Activated CD4-positive, alpha-beta T cell treated with anti-CD3 and anti-CD28 coated beads, Interleukin-2, amount 50 U/mL, for 1 hour (primary cell): ENCODE measurements at places on chromosomes 1 and 21.

DNA sequence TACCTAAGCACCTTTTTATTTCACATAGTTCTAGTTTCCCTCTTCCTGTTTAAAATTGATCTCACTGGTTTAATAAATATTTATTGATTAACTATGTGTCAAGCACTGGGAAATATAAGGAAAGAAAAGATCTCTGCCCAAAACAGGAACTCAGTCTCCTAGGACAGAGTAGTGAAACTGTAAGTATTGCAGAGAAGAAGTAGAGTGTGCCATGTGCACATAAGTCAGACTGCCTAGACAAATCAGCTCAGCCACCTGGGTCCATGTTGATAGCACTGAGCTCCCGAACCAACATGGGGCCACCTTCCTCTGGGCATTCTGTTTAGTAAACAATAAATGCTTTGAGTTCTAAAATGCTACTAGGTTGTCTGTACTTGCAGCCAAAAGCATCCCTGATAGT lies 9.8 kb upstream of the SSX2IP start:
- no peak for DNase-seq

DNA sequence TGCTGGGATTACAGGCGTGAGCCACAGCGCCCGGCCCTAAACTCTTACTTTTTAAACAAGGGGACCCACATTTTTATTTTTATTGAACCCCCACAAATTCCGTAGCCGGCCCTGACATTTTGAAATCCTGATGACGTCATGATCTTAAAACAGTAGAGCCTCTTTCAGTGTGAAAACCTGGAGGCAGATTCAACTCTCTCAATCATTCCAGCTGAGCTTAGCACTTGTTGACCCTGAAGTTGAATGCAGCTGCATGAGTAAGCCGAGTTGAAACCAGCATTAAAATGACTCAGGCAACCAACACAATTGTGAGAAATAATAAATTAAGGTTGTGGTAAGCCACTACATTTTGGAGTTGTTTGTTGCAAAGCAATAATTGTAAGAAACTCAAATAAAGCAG lies 93.9 kb upstream of the ADGRL4 start:
- DNase-seq, result no peak

GRCh38 chr1:74517599-74518051 lies 5.2 kb upstream of the LRRC53 start:
- no peak for DNase-seq

DNA sequence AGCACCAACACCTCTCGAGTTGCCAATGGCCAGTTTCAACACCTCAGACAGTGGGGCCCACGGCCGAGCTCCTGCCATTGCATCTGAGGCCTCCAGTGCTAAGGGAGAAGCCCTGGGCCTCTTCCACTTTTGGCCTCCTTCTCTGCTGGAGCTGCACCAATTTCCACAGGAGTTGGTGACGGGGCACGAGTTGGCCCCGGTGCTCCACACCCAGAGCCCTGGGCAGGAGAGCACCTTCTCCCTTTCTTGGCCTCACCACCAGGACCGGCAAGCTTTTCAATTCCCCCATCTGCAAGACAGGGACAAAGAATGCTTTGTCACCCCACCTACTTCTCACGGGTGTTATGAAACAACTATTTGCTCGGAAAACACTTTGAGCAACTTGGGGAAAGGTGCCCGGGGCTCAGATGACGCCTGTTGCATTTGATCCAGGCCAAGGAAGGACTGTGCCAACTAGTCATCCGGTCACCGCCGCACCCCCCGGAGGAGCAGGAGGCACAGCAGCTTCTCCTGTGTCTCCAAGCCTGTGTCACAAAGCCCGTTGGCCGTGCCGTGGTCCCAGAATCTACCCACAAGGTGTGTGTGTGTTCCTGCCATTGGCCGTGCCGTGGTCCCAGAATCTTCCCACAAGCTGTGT lies 55.2 kb downstream of the TOMM20 start:
- DNase-seq, result no peak

DNA sequence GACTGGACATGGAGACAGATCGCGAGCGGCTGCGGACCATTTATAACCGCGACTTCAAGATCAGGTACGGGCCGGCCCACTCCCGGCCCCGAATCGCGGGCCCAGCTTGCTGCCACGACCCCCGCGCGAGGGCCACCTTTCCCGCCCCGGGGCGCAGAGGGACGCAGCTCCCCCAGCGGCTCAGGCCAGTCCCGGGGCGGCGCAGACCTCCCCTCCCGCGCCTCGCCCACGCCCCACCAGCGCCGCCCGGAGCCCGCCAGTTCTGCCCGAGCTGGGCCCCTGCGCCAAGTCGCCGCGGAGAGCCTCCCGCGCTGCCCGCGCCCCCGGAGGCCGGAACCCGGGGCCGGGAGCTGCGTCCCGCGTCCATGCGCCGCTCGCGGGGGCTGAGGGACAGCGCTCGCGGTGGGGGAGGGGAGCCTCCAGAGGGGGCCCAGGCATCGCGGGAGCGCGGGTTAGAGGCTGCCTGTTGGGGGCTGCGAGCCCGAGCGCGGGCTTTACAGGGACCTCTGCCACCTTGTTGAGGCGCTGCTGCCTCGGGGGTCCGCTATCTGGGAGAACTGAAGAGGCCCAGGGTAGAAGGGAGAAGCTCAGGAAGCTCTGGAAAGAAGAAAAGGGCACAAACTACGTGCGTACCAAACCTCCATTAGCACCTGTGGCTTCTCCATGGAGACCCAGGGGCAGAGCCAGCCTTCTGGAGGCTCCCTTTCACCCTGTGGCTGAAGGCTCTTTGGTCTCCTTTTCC lies 698 bp downstream of the MOV10 start:
- peak; percentile 34 for DNase-seq

DNA sequence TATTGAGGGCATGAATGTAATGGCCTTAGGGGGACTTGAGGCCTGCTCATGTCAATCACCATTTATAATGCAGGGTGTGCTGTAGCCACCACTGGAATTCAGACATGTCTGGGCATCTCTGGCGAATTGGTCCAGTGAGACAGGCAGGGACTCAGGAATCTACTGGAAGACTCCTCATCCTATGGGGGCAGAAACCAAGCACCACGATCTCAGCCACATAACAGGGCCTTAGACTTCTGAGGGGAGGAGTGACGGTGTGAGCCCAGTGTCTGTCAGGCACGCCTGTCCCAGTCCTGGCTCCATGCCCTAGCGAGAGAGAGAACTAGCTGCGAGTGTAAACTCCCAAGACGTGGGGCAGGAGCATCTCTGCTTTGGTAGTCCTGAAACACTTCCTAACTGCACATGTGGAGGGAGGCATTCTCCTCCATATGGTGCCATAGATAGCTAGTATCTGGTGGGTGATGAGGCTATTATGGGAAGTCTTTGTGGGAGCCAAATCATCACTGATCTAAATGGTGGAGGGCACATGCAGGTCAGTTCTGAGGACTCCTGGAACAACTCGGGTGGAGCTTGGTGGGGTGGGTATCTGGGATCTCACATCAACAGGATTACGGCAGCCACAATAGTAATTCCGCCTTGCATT lies 29.8 kb upstream of the KIAA0040 start:
- no peak for DNase-seq

GRCh38 chr1:28885977-28886730 lies 28.2 kb upstream of the EPB41 start:
- DNase-seq, result no peak

- DNase-seq, result no peak
Observed at GRCh38 chr1:53559391-53559815, 100.2 kb downstream of the DMRTB1 start.

DNA sequence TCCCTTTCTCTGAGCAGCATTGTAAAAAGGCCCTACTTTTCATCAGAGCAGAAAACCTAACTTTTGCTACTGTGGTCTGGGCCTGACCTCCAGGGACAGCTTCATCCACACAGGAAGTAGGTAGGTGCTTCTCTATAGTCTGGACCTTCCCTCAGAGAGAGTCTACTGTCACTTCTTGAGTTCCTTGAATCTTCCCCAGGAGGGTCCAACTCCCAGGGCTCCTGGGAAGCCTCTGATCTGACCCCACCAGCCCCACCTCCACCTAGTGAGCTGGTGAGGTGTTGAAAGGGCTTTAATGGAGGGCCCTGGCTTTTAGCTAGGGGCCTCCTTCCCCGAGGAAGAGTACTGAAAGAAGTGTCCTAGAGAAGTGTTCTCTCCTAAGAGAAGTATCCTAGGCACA lies 2.7 kb upstream of the VANGL2 start:
- no peak for DNase-seq

GRCh38 chr1:20693623-20694022 lies 24.2 kb downstream of the KIF17 start:
- DNase-seq, result no peak

GRCh38 chr21:34639250-34639649 lies 24.3 kb upstream of the RCAN1 start:
- DNase-seq, result no peak

GRCh38 chr1:94471271-94471670 lies 53.1 kb downstream of the ABCD3 start:
- DNase-seq, result no peak

GRCh38 chr1:89047734-89048133 lies 17.3 kb downstream of the GBP1 start:
- no peak for DNase-seq

DNA sequence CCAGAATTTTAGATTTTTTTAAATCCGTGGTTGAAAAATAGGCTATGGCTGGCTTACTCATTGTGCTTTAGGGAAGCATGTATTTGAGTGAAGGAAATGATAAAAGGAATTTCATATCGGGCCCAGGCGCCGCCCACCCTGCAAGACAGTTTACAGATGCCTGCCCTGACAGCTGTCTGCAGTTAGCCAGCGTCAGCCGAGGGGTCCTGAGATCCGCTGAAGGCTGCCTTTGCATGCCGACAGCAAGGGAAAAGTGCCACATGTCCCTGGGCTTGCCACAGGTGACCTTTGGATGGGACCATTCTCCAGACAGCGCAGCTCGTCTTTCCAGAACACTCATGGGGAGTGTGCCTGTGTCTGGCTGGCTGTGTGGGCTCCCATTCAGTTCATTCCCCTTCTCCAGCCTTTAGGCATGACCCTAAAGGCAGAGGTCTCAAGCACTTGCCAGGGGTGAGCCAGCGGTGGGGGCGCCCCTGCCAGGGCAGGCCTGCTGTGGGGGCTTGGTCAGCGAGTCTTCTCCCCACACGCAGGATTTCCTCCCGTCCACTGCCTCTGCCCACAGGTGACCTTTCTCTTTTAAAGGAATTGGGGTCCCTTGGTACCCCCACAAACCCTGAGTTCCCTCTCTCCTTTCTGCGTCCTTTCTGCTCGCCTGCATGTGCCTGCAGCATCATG lies 46.1 kb upstream of the TRAPPC10 start:
- no peak for DNase-seq

DNA sequence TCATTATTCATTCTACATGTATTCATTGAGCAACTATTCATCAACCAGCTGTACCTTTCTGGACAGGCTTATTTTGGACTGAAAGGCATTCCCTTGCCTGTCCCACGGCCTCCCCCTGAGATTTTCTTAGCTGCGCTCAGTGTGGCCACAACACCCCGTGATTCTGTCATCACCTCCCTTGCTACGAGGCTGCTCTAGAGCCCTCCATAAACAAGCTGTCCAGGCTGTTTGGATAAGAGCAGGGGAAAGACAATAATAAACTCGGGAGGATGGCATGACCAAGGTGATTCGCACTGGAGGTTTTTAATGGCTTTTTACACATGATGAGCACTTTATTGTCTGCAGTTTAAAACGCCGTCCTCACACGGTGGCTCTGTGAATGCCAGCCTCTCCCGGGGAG lies 139.7 kb downstream of the ROR1 start:
- no peak for DNase-seq

DNA sequence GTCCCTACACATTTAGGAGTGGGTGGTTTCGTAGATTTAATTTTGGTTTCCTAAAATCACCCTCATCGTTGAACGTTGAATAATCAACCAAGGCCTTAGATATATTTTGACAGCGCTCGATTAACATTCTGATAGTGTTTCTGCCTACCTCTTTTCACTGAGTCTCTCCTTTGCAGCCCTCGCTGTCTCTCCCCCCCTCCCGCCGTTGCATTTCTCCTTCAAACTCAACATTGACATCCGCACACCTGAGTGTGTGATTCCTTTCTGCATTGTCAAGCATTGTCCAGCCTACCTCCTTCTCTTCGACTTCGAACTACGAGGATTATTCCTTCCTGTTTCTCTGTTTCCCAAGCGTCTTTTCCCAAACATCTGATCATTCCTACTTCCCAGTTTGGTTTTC lies 1.8 kb upstream of the ADAMTS1 start:
- no peak for DNase-seq

- DNase-seq, result no peak
Observed at GRCh38 chr1:186812570-186812969, 16.2 kb upstream of the PLA2G4A start.

DNA sequence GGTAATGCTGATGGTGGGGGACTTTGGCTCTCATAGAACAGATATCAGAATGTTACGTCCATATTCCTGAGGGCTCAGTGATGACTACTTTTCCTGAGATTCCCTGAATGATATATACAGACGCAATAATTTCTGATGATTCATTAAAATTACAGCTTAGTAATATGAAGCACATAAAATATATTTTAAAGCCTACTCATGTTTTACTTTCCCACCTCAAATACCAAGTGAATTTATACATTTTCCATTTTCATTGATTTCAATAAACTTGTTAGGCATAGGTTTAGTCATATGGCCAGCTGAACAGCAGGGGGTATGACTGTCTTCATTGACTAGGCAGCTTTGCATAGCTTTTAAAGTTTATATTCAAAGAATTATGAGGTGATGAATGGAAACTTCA lies 26.2 kb upstream of the PDC start:
- no peak for DNase-seq

- no peak for DNase-seq
Observed at GRCh38 chr1:175274368-175274767, 81.8 kb upstream of the KIAA0040 start.

DNA sequence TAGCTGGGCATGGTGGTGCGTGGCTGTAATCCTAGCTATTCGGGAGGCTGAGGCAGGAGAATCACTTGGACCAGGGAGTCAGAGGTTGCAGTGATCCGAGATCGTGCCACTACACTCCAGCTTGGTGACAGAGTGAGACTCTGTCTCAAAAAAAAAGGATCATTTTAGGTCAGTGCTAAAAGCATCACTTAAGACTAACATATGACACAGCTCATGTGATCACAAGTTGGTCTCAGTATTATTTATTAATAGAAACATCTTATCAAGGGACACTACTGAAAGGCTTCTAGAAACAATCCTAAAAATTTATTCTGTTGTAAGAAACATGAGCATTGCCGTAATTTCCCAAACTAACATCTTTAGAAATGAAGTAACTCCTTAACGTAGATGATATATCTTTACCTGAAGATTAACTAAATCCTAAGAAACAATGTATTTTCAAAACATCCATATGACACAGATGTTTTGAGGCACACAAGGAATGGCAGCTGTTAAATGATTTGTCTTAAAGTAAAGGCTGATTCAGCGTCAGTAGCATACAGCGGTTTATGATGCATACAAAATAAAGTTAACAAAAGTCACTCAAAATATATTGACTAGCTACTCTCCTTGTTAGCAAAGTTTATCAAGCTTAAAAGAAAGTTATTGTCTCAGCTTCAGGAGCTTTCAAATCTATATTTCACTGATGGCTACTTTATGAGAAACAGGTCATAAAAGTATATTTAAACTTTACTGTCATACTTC lies 2.6 kb downstream of the NIBAN1 start:
- no peak for DNase-seq

DNA sequence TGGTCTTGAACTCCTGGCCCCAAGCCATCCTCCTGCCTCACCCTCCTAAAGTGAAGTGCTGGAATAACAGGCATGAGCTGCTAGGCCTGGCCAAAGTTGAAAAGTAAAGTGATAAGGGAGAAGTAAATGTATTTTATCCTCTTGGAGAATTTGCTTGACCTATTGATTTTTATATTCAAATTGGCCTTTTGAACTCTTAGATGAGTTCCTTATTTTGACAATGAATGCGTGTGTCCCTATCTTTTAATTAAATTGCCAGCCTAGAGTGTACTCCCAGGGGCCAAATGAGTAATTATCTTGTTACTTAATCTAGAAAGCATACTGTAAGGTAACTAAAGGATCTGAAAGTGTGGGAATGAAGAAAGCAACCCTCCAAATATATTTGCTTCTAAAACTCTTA lies 11.4 kb downstream of the RNF11 start:
- no peak for DNase-seq
